ENCODE measurements at places on chromosomes 16 and 17.

GRCh38 chr17:28935744-28936460, 15.4 kb downstream of the PHF12 start:
- DNase-seq, result no peak

DNA sequence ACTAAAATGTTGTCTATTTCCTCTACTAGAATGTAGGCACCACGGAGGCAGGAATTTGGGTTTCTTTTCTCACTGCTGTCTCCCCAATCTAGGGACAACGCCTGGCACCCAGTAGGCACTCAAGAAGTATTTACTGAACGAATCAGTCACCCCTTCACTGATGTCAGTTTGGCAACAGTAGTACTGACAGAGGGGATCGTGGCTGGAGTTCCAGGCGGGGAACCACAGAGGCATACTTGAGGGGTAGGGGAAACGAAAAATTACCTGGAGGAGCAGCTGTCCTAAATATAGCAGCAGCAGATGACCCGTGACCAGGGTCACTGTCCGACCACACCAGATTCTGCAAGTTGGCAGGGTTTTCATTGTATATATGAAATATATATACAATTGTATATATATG, 33.3 kb downstream of the TRIM25 start:
- no peak for DNase-seq

DNA sequence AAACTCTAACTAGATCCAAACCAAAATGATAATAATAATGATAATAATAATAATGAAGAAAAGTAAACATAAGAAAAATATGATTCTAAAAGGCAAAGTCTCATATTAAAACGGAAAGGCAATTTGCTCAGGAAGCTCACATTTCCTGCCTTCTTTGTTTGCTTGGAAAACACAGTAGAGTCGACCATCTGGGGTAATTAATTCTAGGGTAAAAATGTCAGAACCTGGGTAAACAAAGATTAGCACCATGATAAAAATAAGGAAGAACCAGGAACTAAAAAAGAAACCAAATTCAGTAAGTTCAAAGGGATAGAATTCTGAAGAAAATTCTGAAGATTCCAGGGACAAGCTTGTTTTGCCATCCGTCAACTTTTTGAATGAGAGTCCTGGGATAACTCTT, 16.2 kb downstream of the KRABD2 start:
- no peak for DNase-seq

GRCh38 chr16:70395345-70395901, 43.5 kb downstream of the ST3GAL2 start:
- no peak for DNase-seq

GRCh38 chr17:17628388-17629008, 37.0 kb upstream of the PEMT start:
- DNase-seq, result no peak

- no peak for DNase-seq
Observed at GRCh38 chr17:71935341-71935740, 185.5 kb upstream of the SOX9 start.

DNA sequence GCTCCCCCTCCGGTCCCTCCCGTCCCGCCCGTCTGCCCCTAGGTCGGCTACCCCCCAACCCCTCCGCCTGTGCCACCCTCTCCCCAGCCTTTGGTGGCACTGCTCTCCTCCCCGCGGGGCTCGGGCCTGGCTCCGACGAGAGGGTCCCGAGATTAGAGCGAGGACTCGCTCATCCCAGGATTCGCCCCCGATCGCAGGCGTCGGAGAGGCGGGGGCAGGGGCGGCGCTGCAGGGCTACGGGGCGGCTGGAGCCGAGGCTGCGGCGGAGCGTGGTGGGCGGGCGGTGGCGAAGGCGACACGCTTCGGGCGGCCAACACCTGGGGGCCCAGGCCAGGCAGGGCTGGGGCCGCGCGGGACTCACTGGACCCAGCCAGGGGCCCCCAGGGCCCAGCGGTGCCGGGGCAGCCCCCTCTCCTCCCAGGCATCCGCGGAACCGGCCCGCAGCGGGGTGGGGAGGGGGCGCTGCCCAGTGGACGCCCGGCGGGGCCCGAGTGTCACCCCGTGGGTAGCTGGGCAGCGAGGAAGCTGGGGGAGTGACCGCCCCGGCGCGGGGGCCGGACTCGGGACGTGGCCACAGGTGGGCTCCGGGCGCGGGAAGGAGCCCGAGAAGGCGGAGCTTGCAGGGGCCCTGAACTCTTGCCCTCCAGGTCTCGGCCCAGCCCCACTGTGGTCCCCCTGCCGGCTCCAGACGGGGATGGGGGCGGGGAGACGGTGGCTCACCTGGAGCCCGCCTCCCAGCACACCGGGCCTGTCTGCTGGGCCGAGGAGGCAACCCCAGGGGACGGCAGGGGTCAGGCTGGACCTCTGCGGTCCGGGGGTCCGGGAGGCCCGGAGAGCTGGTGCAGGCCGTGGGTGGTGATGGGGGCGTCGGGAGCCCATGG, 1.5 kb downstream of the MGAT5B start:
- no peak for DNase-seq

DNA sequence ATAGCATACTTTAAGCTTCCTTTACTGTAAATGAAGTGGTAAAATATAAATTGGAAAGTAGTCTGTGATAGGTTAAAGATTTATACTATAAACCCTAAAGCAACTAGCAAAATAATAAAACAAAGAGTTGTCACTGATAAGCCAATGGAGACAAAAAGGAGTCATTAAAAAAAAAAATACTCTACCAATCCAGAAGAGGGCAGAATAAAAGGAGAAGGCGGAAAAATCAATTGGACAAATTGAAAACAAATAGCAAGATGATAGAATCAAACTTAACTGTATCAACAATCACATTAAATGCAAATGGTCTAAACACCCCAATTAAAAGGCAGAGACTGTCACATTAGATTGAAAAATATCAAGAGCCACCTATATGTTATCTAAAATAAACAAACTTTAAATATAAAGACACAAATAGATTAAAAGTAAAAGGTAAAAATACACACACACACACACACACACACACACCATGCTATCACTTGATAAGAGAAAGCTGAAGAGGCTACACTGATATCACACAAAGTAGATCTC, 71.8 kb downstream of the CACNG1 start:
- DNase-seq, result no peak

- no peak for DNase-seq
Observed at GRCh38 chr16:65224471-65224870, 102.6 kb upstream of the CDH11 start.

DNA sequence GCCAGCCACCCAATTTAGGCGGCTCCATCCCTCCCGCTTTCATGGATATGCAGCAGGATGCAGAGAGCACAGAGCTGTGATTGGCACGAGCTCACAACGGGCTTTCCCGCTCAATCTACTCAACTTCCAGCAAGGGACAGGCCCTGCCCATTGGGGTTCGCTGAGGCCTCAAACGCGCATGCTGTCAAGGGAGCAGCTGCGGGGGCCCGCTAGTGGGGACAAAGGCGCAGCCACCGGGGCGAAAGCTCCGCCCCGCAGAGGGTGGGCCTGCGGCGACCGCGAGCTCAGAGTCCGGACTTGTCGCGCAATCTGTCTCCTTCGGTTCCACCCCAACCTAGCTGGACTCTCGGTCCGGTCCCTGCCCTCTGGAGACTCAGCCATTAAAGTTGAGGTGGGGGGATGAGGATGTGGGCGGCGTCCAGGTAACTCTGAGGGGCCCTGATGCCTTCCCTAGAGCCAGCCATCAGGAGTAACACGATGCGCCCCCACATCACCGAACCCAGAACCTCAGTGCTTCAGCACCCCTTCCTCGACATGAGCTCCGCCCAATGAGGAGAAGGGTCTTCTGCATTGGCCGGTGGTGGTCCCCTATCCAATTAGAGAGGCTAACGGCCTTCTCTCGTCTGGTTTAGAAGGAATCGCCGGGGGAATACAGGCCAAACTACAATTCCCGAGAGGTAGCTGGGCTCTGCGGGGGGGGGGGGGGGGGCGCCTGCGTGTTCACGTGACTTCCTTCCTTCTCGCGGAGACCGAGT, 489 bp upstream of the NFATC3 start:
- DNase-seq, result no peak

DNA sequence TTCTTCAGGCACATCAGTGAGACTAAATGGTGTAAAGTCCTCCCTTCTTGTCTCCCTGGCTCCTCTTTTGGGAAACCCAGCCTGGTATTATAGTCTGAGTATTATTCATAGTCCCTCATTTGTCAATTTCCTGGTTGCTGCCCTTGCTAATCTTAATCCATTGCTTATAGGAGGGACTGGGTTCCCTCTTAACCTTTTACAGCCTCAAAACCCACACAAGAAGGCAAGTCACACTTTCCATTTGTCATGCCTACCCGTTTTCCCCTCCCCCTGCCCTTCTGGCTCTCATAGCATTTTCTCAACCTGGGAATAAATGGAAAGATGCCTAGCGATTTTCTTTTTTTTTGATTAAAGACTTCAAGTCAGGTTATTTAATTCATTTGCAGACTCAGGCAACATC, 124.8 kb downstream of the MAP2K6 start:
- DNase-seq, result no peak

DNA sequence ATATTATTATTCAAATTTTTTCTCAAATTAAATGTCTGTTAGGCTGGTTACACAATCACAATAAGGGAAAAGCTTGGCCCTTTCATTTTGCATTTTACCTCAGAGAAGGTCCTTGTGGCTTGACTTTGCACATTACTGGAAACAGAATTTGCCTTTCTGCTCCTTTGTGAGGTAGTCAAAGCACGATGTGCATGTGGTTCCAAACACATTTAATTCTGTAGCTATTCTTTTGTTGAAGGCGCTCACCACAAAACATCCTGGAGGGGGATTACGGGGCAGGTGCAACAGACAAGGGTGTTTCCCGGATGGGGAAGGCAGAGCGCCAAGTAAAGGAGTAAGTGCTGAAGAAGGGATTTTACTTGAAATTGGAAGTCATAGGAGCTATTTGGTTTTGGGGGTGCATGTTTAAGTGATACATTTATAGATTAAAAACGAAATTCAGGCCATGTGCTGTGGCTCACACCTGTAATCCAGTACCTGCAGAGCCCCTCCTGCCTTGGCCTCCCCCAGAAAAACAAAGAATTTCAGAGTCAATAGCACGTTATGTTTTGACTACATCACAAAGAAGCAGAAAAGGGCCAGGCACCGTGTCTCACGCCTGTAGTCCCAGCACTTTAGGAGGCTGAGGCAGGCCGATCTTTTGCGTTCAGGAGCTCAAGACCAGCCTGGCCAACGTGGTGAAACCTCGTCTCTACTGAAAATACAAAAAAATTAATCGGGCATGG, 31.2 kb upstream of the TENT4B start:
- no peak for DNase-seq

GRCh38 chr16:12324152-12324551, 347.6 kb downstream of the SNX29 start:
- no peak for DNase-seq

- DNase-seq, result no peak
Observed at GRCh38 chr17:58344791-58345157, 7.2 kb downstream of the SUPT4H1 start.

DNA sequence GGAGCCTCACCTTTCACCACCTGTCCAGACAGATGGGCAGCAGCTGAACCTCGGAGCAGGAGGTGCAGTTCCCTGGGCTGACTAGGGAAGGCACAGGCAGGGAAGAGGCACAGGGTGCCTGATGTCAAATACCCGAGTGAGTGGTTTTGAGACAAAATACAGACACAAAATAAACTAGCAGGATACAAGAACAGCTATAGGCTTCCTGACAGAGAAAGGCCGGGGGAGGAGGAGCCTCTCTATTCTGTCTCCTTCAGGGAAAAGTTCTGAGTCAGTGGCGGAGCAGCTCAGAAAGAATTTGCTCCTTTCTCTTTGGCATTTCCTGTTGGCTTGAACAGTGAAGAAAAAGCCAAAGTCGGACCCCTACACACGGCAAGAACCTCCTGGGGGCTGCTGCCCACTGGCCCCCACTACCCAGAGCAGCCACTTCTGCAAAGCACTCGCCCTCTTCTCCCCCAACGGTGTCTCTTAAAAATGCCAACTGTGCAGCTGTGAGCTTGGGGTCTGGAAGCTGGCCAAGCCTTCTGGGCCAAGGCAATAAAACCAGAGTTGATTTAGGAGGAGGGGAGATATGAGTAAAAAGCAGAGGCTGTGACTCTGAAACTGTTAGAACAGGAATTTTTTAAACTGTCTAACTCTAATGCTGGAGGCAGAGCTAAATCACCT, 14.4 kb upstream of the FAAP100 start:
- DNase-seq, result no peak

DNA sequence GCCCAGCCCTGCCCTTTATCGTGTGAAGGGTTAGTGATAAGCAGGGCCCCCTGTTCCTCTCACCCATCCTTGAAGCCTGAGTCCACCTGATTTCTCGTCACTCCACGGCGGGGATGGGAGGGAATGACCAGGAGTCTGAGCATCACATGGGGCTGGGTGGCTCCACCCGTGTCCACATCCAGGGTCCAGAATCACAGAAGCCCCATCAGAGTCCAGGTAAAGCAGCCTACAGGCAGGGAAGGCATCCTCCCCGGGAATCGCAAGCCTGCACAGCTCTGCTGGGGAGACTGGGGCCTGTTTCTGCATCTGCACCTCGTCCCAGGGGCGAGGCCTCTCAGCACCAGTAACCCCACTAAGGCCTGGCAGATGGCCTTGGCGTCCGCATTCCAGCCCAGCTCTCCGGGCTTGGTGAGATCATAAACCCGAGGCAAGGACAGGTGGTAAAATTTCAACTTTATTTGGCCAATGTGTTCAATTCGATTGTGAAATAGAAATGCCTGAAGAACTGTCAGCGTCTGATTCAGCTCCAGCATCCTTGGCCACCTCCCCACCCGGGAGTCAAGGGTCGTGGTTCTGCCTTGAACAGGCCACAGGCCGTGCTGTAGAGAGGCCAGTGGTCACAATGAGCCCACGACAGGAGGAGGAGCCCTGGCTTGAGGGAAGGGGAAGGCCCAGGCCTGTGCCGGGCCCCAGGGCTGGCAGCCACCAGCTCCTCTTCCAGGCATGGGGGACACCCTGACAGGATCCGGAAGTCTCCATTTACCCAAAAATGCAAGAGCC, 8.1 kb upstream of the PPP1R27 start:
- DNase-seq, result no peak

GRCh38 chr17:44557651-44558285, 484 bp downstream of the FZD2 start:
- DNase-seq, result no peak

DNA sequence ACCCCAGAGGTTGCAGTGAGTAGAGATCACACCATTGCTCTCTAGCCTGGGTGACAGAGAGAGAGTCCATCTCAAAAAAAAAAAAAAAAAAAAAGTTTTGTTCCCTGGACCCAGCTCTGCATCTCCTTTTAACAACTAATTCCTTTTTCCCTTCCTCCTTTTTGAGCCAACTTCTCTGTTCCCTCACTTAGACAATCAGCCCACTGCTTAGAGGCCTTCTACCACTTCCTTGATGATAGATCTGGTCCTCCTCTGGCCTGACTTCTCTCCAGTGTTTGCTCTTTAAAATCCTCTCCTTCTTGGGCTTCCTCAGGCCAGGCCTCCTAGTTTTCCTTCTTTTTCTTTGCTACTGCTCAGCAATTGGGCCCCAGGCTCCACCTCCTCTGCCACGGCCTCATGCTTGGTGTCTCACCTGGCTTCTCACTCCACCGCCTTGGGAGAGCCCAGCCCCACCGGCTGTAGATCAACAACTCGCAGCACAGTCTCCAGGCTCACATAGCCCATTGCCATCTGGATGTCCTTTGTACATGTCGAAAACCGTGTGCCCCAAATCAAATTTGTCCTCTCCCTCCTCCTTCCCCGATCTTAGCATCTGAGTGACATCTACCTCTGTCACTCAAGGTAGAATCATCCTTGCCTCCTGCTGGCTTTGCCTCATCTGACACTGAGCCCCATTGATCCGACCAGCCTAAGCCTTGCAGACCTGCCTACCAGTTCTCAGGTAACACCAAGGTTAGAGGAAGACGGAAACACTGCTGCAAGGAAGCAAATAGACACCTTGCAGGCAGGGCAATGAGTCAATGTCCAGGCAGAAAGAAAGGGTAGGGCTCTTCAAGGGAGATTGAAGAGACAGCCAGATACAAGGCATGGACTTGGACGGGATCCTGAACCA, 17.4 kb downstream of the ARHGAP27 start:
- no peak for DNase-seq
